Muscle of back (tissue), 13 donors: ENCODE measurements at places on chromosomes 16 and 17. TPM values are rescaled to one million over a fixed set of nuclear protein-coding genes. Genes with fewer than 3 reads are reported as not detected.

DNA sequence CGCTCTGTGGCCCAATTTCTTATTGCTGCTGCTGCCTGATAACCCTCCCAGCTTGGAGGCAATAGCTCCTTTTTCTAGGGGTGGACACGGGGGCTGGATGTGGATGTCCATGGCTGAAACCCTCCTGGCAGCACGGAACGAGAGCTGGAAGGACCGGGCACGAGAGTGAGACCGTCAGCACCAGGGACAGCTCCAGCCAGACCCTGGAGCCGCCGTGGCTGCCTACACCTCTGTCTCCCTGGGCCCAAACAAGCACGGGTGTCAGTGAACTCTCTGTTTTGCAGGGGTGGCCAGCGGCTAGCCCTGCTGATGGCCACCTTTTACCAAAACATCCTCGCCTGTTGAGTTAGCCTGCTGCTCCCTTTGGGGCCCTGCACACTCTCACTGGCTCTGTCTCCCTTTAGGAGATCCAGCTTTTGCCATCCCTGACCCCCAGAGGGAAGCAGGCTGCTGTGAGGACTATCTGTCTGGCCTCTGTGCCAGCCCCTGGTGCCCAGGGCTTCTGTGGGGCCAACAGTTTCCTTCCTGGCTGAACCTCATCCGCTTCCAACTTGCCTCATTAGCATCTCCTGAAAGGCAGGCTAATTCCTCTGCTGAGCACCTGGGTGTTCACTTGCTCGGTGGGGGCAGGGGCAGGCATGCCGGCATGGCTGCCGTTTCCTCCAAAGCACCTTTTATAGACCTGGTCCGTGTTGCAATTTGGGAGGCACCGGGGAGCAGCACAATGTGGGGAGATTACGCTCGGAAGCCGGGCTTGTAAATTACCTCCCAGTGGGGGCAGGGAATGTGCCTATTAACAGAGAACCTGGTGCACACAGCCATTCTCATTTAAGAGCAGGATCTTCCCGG, 118.1 kb downstream of the ENGASE start:
- peak; percentile 11 for DNase-seq

GRCh38 chr17:49583889-49584288, 8.2 kb downstream of the NXPH3 start:
- DNase-seq, result no peak

DNA sequence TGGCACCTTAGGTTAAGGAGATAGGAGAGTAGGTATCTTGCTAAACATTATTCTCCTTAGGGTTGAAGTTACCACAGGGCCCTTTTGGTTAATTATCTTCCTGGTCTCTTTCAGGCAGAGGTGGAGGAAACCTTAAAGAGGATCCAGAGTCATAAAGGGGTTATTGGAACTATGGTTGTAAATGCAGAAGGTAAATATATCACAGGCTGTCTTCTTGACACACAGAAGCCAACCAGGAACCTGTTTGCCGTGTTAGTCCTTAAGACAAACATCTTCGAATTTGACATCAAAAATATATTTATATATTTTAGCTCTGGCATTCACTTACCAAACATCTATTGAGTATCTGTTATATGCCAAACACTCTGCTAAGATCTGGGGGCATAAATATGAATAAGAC, 2.4 kb downstream of the DYNLRB2 start:
- no peak for DNase-seq

DNA sequence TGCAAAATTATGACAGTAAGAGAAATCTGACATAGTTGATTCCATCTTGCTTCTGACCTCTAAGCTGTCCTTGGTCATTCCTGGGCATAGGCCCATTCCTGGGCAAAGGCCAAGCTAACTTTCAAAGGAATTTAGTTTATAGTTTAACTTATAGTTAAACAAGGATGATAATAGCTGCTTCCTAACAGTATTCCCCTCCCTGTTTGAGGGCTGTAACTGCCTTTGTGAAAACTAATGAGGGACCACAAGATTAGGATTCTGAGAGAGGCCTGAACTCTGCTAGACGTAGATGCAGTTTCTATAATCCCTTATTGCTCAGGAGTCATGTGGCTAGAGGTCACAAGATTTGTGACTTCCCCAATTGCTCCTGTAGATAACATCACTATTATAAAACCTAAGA, 80.2 kb upstream of the ASIC2 start:
- no peak for DNase-seq

DNA sequence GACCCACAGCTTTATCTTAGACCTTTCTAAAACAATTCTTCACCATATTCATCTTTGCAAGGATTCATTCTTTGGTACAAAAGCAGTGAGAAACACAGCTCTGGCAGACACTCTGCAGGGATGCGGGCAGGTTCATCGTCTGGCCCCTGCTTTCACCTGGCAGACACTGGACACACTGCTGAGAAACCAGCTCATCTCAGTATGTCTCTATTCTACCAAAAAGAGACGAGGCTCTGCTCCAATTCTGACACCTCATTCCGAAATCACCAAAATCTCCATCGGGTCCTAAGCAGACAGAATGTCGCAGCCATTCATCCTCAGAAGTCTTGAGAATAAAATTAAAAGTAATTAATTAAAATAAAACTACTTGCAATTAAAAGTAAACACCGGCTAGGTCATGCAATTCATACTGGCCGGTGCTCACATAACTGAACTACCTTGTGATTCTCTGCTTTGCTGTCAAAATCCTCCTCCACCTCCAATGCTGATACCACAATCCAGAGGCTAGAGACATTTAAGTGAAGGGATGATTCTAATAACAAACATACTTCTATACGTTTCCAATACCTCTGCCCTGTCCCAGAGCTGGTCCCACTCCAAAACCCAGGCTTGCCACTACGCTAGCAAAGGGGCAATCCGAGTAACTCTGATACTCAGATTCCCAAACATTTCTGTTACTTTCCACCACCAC, 1.3 kb downstream of the RNF157 start:
- no peak for DNase-seq

DNA sequence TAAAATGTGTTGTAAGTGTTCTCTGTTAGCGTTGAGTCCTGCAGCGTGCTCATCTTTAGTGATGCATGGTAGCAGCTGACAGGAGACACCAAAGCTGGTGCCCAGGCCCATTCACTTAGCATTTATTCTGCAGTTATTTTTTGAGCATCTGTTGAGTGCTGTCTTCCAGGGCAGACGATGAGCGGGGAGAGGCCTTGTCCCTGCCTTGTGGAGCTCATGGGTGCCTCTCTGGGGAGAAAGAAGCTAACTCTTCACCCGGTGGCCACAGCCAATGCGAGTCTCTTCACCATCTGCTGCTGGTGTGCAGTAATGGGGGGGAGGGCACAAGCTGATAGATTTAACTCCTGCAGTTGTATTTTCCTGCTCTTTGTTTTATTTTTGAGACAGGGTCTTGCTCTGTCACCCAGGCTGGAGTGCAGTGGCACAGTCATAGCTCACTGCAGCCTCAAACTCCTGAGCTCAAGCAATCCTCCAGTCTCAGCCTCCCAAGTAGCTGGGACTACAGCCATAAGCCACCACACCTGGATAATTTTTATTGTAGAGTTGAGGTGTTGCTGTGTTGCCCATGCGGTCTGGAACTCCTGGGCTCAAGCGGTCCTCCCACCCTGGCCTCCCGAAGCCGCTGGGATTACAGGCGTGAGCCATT, 30.5 kb downstream of the GPT2 start:
- no peak for DNase-seq

DNA sequence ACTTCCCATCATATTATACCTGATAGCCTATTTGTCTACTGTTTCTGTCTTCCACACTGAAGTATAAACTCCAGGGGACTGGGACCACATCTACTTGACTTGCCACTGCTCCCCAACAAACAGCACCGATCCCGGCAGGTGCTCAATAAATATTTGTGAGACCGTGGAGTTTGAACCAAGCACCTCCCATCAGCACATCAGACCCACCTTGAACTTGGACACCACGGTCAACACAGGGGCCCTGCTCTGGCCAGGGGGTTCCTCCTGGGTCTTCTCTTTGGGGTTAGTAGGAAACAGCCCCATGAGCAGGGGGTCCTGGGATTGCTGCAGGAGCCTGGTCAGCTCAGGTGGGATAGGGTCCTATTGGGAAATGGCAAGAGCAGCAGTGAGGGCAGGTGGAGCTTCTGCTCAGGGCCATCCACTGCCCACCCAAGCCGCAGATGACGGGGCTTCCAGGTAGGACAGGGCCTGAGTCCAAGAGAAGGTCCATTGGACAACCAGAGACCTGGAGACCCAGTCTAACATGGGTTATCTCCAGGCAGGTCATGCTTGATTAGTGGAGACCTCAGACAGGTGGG, 19.9 kb downstream of the ZNHIT3 start:
- DNase-seq, result no peak

- no peak for DNase-seq
Observed at GRCh38 chr16:11327277-11328171, 17.7 kb upstream of the RMI2 start.

DNA sequence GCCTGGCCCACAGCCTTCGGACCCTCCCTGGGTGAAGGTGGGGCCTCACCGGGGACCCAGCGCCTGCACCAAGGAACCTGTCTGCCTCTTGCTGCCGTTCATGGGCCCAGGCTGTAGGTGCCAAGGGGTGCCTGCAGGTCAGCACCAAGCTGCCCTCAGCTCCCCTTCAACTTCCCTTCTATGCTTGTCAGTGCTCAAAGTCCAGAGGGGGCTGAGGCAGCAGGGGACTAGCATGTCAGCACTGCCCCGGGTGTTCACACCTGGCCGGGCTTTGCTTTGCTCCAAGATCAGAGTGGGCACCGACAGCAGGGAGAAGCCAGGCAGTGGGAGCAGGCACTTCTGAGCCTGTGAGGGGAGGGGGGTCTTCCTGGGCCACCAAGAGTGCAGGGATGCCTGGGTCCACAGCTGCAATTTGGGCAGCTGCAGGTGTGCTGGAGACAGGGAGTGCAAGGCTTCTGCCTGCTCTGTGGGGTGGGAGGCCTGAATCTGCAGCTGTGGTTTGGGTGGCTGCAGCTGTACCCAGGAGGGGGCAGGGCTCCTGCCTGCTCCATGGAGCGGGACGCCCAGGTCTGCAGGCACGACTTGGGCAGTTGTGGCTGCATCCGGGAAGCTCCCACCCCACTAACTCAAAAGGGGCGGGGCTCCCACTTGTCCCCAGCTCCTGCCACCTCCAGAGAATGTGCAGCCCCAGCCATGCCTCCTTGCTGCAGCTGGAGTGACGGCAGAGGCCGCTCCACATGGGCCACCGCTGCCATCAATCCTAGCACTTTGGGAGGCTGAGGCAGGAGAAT, 27.6 kb upstream of the PRM1 start:
- DNase-seq, result no peak

GRCh38 chr17:76530811-76531485, 6.6 kb downstream of the CYGB start:
- DNase-seq, result no peak

DNA sequence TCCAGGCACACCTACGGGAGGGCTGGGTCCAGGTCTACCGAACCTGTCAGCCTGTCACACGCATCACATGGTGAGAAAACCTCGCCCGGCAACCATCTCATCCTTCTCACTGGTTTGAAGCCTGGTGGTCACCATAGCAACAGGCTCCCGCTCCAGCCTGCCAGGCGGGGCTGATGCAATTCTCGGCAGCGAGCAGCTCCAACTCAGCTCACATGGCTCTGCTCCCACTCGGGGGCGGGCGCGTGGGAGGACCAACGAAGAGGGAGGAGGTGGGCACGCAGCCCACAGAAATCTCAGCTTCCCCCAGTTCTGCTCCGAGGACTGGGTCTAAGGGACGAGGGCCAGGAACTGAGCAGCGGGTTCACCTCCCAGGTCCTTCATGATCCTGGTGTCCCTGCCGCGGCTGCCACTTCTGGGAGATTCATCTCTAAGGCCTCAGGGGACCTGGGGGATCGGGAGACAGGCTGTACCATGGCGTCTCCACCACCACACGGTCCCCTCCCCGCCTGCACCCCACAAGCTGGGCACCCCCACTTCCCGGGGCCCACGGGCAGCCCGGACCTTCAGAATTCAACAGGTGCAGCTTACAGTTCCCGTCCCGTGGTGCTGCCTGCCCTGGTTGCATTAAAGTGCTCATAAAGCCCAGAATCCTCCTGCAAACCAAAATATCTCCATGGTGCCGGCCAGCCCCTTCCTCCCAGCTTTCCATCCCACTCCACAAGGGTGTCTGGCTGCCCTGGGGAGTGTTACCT, 25.8 kb downstream of the ABR start:
- peak; percentile 69 for DNase-seq

DNA sequence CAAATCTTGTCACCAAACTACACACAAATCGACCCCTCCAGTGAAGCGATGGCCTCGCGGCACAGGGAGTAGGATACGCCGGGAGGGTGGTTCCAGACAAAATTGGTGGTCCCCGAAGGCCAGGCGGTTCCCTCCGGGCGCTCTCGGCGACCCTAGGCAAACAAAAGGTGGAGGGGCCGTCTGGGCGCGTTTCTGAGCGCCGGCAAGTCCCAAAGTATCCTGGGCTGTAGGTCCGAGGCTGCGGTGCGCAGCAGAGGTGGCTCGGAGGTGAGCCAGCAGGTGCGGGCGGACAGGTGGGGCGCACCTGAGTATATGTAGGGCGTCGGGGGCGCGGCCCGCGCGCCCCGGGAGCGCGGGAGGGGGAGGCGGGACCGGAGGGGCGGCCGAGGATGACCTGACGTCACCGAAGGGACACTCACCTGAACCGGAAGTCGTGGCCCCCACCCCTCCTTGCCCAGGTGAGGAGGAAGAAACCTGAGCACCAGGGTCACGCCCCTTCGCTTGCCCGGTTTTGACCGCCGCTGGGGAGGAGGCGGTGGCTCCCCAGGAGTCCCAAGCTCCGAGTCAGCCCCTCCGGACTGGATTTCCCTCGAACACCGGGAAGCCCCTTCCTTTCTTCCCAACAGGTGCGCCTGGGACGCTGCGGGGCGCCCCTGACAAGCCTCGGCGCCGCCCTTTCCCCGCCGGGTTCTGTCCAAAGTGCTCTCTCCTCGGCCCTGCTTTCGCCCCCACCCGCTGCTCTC, at the start of gene CLDN7:
Gene CLDN7 (minus strand): TSS at position 287 of the 743 bp plus-strand sequence. CDS start 435 bp downstream, outside the sequence.
- no peak for DNase-seq

GRCh38 chr17:29911641-29912177, 18.3 kb downstream of the SSH2 start:
- DNase-seq, result no peak

The PRR35 gene
- not detected for polyA plus RNA-seq

The TLCD3B gene
- 0.71 TPM for polyA plus RNA-seq

The KRT25 gene
- not detected for polyA plus RNA-seq

The TPSG1 gene
- 2.0 TPM for polyA plus RNA-seq
